Activated CD4-positive, alpha-beta T cell treated with anti-CD3 and anti-CD28 coated beads for 4 hours (primary cell): ENCODE measurements at places on chromosomes 2 and 18.

GRCh38 chr2:104888489-104889258 lies 34.8 kb downstream of the POU3F3 start:
- DNase-seq: no peak

GRCh38 chr18:34806527-34806926 lies 96.4 kb downstream of the DTNA start:
- DNase-seq: no peak

- DNase-seq: no peak
Measured at GRCh38 chr2:71893646-71894045, 254.0 kb downstream of the CYP26B1 start.

DNA sequence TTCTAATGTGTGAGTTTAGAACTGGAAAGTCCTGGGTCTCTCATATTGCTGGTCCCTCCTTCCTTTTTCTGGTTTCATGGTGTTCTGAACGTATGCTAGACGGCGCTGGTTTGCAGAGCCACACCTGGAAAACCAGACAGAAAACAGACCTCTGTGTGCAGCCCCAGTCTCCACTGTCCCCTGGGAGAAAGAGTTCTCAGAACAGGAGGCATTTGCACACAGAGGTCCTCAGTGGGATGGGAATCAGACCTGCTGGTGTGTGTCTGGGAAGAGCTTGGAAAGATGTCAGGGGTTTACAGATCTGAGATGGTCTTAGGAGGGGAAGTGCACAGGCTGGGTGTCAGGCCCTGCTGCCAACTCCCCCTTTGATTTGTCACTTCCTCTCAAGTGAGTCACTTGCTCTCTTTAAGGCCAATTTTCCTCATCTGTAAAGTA lies 14.9 kb upstream of the MBP start:
- DNase-seq: no peak

- DNase-seq: no peak
Measured at GRCh38 chr2:42964439-42965083, 172.2 kb upstream of the HAAO start.

DNA sequence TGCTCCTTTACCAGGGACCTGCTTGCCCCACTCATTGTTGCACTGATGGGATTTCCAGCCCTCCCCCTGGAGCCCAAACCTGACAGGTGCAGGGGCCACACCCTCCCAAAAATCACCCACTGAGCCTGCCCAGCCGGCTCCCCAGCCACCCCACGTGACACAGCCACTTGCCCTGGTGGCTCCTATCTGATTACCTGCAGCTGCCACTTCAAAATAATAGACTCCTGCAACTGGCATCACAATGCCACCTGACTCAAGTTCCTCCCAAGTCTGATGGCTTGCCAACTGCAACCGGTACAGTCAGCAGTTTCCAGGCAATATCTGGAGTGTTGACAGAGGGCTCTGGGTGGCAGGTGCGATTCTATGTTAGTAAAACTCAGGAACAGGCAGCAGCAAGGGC lies 66.2 kb downstream of the CRACDL start:
- DNase-seq: no peak
